ENCODE measurements at places on chromosomes 1 and 21. TPM values are rescaled to one million over a fixed set of nuclear protein-coding genes. Genes with fewer than 3 reads are reported as not detected.

ADORA1 gene
- total RNA-seq, result 0.84 TPM

EFNA1 gene
- 14.9 TPM for total RNA-seq

KIF26B gene
- 0.10 TPM for total RNA-seq

FRRS1 gene
- 2.5 TPM for total RNA-seq

CMPK1 gene
- 70.7 TPM for total RNA-seq

DNAJC11 gene
- total RNA-seq, result 33.2 TPM

CD34 gene
- 13.6 TPM for total RNA-seq

MSH4 gene
- 0.24 TPM for total RNA-seq

ANGPTL1 gene
- total RNA-seq, result 23.9 TPM

DNAH14 gene
- 0.15 TPM for total RNA-seq

GRCh38 chr21:35868005-35868868, 192.1 kb downstream of the SETD4 start:
- no peak overlapping the region for H3K27ac ChIP-seq
- no peaks in the 10 kb centered on the region for H3K4me1 ChIP-seq
- no peaks in the 10 kb centered on the region for H3K27me3 ChIP-seq
- H3K36me3 ChIP-seq, result no peaks in the 10 kb centered on the region
- DNase-seq, result no peak

GRCh38 chr1:62263006-62263813, 56.0 kb downstream of the KANK4 start:
- no peaks in the 10 kb centered on the region for H3K36me3 ChIP-seq
- no peaks in the 10 kb centered on the region for H3K27me3 ChIP-seq
- no peaks in the 10 kb centered on the region for H3K4me1 ChIP-seq

DNA sequence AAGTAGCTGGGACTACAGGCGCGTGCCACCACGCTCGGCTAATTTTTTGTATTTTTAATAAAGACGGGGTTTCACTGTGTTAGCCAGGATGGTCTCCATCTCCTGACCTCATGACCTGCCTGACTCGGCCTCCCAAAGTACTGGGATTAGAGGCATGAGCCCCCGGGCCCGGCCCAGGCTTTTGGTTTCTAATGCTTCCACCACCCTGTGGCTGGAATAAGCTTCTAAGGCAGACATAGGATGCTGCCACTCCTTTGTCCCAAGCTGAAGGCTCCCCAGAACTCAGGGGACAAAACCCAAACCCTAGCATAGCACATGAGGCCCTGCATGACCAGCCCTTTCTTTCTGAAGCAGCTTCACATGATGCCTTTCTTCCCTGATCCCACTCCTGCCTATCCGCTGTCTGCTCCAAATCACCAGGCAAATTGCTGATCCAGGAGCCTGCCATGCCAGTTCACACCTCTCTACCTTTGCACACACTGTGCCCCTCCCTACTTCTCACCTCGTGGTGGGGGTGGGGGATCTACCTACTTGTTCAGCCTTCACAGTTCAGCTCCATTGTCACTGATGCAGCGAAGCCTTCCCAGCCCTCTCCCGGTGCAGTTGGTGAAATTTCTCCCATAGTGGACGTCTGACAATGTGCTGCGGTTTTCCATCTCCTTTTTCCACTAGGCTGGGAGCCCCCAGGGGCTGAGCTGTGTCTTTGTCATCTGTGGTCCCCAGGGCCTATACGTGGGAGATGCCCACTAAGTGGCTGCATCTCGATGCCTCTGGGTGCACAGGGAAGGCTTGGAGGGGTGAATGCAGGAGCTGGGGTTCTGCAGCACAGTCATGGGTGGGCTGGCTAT, 6.9 kb downstream of the PTPRU start:
- H3K4me3 ChIP-seq, result no peak overlapping the region
- H3K27ac ChIP-seq, result no peak overlapping the region
- no peaks in the 10 kb centered on the region for H3K27me3 ChIP-seq
- H3K36me3 ChIP-seq, result no peaks in the 10 kb centered on the region

DNA sequence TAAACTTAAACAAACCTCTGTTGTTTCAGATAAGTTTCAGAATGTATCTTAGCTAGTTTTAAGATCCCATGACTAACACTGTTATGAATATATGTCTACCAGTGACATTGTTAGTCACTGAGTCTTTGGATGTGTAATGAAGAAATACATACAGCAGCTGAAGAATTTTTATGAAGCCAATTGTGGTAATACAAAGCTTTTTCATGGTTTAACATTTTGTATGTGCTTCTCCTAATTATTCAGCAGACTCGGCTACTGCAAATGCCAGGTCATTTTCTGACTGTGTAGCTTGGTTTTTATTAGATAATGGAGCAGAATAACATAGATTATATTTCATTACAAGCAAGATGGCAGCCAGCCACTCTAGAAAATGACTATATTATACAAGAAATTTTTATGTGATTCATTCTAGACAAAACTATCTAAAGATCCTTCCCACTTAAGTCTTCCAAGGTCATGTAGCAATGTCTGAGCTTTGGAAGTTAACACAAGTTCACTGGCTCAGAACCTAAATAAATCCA, 147.8 kb downstream of the TNFSF18 start:
- H3K4me3 ChIP-seq, result no peak overlapping the region
- H3K36me3 ChIP-seq, result no peaks in the 10 kb centered on the region
- no peaks in the 10 kb centered on the region for H3K27me3 ChIP-seq
- DNase-seq, result no peak

- no peaks in the 10 kb centered on the region for H3K4me1 ChIP-seq
- no peak overlapping the region for H3K27ac ChIP-seq
- DNase-seq, result no peak
- H3K4me3 ChIP-seq, result no peak overlapping the region
- peaks cover 4% of the 10 kb centered on the region for H3K36me3 ChIP-seq
These were observed 13.9 kb downstream of the BTBD8 start for GRCh38 chr1:92094090-92094489.

GRCh38 chr1:244050014-244050834, 859 bp upstream of the ZBTB18 start:
- no peaks in the 10 kb centered on the region for H3K36me3 ChIP-seq
- DNase-seq, result no peak
- H3K4me3 ChIP-seq, result peak overlapping the region; percentile 71
- H3K27me3 ChIP-seq, result no peaks in the 10 kb centered on the region
- peak overlapping the region; percentile 88 for H3K27ac ChIP-seq
- peaks cover 48% of the 10 kb centered on the region for H3K4me1 ChIP-seq

GRCh38 chr1:93014168-93014567, 52.9 kb upstream of the DIPK1A start:
- no peaks in the 10 kb centered on the region for H3K36me3 ChIP-seq
- H3K27ac ChIP-seq, result peak overlapping the region; percentile 60
- peaks cover 37% of the 10 kb centered on the region for H3K4me1 ChIP-seq
- DNase-seq, result no peak
- no peaks in the 10 kb centered on the region for H3K27me3 ChIP-seq

DNA sequence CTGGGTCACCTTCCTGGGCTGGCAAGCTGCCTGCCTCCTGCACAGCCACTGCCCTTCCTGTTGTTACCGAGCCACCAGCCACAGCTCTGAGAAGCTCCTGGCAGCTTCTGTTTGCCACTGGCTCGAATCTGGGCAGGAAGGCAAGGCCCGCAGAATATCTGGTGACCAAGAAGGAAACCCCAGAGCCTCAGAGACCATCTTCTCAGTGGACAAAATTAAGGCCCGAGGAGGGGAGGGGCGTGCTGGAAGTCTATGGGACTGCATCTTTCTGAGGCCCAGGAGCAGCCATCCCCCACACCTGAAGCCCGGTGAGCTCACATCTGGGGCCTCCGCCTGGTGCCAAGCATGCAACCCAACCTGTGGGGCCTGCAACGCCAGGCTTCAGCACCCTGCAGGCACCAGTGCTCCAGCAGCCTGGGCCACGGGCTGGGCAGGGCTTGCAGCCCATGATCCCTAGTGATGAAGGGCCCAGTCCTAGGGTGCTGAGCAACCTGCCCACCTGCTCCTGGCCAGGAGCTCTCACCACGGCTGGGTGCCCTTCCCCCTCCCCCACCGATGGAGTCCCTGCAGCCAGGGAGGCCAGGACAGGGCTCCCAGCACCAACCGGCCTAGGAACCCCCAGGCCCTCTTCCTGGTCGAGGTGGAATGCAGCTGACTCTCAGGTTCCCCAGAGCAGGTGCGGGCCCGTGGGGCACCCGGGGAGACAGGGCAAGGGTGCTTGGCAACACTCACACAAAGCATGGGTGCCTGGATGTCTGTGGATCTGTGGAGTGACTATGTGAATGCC, 879 bp downstream of the CPTP start:
- H3K27ac ChIP-seq, result peak overlapping the region; percentile 97
- peaks cover 57% of the 10 kb centered on the region for H3K4me1 ChIP-seq
- no peaks in the 10 kb centered on the region for H3K36me3 ChIP-seq

GRCh38 chr1:86460998-86461397, 7.7 kb upstream of the CLCA1 start:
- no peak for DNase-seq
- no peaks in the 10 kb centered on the region for H3K27me3 ChIP-seq
- H3K4me3 ChIP-seq, result no peak overlapping the region

GRCh38 chr21:31837618-31838390, 35.0 kb upstream of the HUNK start:
- DNase-seq, result no peak
- H3K27me3 ChIP-seq, result no peaks in the 10 kb centered on the region
- no peaks in the 10 kb centered on the region for H3K4me1 ChIP-seq
- H3K36me3 ChIP-seq, result no peaks in the 10 kb centered on the region

Measured in gastrocnemius medialis (tissue), 4 donors.